ENCODE measurements at places on chromosomes 4 and X.
A peak's percentile ranks its signal among the peaks of the same experiment; 100 is the strongest.

DNA sequence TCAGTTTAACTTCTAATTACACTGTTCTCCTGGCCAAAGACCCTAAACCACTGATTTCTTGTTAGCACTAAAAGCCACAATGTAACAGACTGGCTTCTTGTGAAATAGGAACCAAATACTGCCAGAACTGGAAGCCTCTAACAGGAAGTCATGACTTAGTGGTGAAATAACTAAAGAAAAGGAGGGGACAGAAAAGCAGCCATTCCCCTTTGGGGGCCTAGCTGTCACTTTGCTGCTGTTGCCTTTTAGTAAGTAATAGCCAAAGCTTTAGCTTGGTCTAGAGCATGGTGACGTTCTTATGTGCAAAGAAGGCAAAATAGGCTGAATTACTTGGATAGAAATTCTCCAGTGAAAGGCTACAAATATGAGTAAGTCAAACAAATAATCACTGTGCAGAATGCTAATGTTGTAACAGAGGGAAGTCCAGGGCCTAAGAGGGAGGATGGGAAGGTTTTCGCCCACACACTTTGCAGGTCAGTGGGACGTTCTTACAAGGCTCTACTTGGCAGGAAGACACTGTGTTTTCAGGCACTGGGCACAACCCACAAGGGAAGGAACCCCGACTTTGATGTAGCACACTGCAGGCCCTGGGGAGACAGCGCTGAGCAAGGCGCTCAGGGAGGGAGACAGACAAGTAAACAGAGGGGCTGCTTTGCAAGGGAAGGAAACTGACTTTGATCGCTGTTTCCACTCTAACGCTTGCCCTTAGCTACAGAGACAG lies 16.7 kb downstream of the GAB3 start:
- peak; percentile 22 for ATAC-seq

DNA sequence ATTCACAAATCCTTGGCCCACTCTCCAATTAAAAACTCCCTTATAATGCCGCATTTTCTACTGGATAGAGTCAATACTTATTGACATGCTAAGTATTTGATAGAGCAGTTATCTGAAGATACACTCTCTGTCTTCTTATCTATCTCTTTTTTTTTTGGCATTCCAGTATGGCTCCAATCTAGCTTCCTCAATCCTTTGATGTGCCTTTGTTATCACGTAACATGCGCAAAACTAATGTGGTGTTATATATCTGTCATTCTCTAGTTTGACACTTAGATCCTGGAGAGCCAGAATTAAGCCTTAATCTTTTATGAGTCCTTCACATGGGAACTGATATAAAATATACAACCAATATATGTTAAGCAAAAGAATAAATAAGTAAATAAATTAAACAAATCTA lies 54.7 kb downstream of the VSIG4 start:
- no peak for ATAC-seq

DNA sequence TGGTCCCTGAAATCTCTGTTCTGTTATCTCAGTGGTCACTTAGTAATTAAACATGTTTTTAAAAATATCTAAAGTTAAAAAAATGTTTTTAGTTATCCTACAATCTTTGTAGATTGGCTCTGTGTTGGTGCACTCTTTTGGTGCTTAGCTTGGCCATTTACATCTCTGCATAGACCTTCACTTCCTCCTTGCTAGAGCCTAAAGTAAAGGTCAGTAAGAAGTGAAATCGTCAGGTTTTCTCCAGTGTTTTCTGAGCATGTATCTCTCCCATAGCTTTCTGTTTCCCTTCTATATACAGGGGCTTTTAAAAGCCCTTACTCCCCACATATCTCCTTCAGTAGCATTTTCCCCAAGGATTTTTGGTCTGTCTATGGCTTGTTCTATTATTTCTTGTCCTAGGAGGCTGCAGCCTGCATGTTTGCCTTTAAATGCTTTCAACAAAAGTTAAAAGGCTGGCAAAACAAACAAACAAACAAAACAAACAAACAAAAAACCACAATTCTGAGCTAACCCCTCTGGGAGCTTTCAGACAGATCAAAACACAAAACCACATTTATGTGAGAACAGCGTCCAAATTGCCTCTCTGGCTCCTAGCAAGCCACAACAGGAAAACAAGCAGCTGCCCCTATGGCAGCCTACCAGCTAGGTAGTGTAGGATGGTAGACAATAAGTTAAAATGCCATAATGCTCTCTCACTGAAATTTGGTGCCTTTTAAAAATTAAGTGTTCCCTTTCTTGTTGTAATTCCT lies 27.3 kb upstream of the GPRASP2 start:
- ATAC-seq, result no peak

DNA sequence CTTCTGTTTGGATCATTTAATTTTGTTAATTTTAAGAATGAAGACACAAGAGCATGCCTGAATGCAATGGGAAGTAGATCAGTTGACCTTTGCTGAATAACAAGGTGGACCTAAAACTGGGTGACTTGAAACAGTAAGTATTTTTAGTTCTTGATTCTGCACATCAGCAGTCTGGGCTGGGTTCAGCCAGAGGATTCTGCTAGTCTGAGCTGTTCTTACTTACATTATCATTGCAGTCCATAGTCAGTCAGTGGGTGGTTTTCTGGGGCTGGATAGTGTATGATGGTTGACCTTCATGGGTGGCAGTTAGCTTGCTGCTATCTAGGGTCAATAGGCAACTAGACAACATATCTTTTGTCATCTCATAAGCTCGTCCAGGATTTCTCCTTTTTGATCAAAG lies 91.4 kb downstream of the HS3ST1 start:
- ATAC-seq, result no peak

GRCh38 chrX:16601885-16602284 lies 48.1 kb upstream of the S100G start:
- ATAC-seq, result no peak

DNA sequence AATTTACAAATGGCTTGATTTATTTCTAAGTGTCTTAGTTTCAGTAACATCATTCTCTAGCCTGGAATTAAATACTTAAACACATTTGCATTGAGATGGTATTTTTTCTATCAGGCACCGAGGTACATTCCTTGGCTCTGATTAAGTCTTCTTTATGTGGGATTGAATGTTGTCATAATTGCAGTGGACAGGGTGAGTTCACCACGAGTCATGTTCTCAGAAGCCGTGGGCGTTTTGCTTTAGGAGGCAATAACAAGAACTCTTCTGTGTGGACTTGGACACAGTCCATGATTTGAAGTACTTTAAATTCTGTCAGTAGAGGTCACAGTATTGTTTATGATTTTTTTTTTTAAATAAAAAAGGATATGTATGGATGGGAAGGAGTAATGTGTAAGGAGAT lies 57.1 kb upstream of the EFHC2 start:
- ATAC-seq, result peak; percentile 10

- no peak for ATAC-seq
These were observed 9.3 kb upstream of the EFHC2 start for GRCh38 chrX:44352758-44353157.

DNA sequence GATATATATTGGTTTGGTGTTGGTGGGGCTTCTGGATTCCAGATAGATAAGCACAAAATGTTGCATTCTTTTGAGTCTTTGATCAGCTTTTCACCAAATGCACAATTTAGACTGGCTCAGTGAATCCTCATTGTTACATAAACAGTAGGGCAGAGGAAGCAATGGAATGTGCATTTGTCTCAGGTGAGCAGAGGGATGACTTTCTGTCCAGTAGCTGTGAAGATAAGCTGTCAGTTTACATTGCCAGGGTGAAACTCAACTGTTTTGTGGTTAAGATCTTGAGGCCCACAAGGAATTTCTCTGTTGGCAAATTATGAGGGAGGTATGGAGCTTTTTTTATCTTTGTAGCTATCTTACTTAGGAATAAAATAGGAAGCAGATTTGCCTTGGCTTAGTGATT lies 168.0 kb downstream of the GALNTL6 start:
- no peak for ATAC-seq

- ATAC-seq, result no peak
These were observed 13.6 kb upstream of the MAGED4B start for GRCh38 chrX:52082578-52082977.

DNA sequence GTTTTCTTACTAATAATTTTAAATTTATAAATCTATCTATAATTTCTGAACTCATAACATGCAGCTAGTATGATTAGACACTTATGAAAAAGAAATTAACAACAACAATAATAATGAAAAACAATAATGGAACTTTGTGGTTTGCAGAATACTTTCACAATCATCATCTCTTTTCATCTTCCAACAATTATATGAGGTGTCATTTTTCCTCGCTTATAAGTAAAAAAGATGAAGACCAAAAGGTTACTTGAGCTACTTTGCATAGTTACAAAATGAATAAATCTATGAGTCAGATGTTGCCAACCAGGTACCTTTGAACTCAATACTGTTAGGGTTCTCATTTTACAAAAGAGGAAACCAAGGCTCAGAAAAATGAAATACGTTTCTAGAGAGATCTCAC lies 98.5 kb upstream of the ELOVL6 start:
- ATAC-seq, result peak; percentile 81

- peak; percentile 79 for ATAC-seq
These were observed 202.6 kb upstream of the BCOR start for GRCh38 chrX:40300286-40300890.

- no peak for ATAC-seq
These were observed 20.6 kb downstream of the LYAR start for GRCh38 chr4:4269331-4269731.

- ATAC-seq, result no peak
These were observed 6.5 kb downstream of the NEUROG2 start for GRCh38 chr4:112509243-112510141.

DNA sequence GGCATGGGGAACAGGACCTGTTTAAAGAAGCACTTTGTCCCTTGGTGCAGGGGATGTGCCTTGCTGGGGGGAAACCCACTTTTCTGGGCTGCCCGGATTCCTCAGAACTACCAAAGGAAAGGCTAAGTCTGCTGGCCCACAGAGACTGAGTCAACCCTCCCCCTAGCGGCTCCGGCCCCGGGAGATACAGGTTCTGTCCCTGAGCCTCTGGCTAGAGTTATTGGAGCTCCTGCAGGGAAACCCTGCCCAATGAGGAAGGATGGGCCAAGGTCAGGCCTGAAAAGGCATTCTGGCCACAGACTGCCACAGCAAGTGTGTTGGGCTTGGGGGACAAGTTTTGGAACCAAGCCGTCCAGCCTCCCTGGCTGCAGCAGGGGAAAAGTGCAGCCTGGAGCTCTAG lies 490.9 kb upstream of the ACTRT1 start:
- ATAC-seq, result no peak

- no peak for ATAC-seq
These were observed 223.0 kb upstream of the GALNT7 start for GRCh38 chr4:172945611-172946010.

DNA sequence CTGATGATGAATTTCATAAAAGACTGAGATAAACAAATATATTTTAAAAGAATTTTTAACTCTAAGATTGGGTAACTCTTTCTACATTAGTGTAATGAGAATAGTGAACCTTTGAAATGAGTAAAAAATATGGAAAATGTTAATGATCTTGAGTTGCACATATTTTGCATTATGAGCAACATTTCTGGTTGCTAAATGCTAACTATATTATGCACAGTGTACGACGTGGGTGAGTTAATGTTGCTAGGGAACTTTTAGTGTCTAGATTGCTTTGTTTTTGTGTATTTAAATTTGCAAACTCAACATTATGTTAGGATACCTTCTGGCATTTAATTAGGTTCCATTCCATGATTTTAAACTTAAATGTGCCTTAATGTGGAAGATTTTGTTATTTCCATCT lies 612.9 kb upstream of the GALNT7 start:
- ATAC-seq, result no peak

DNA sequence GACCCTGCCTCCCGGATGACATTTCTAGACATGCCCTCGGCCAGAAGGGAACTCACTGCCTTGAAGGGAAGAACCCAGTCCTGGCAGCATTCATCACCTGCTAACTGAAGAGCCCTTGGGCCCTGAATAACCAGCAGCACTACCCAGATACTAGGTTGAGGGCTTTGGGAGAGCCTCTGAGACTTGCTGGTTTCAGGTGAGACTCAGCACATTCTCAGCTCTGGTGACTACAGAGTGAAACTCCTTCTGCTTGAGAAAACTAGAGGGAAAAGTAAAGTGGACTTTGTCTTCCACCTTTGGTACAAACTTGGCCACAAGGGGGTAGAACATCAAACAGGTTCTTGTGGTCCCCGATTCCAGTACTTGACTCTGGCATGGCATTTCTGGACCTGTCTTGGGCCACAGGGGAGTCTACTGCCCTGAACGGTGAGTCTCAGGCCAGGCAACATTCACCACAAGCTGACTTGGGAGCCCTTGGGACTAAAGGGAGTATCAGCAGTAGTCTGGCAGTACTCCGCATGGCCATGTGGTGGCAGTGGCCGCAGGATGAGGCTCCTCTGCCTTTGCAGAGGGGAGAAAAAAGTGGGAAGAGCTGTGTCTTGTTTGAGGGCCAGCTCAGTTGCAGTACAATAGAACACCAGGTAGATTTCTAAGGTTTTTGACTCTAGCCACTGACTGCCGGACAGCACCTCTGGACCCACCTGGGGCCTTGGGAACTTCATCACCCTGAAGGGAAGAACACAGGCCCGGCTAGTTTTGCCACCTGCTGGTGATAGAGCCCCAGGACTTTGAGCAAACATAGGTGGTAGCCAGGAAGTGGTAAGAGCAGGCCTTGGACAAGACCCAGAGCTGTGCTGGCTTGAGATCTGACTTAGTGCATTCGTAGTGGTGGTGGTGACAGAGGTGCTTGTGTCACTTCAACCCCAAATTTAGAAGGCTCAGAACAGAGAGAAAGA lies 414.8 kb downstream of the OPHN1 start:
- no peak for ATAC-seq

GRCh38 chr4:82890528-82890900 lies 439 bp downstream of the SEC31A start:
- ATAC-seq, result no peak

DNA sequence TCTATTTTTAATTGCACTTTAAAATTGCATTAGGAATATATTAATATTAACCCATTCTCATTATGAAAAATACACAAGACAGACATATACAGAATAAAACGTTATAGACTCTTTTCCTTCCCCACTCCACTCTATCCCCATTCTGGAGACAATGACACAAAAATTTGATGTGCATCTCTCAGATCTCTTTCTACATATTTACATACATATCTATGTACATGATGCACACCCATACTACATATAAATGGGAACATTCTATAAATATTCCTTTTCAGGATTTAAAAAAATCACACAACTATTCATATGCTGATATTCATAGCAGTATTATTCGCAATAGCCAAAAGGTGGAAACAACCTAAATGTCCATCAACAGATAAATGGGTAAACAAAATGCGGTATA lies 2.4 kb upstream of the CXorf66 start:
- ATAC-seq, result no peak

GRCh38 chr4:137967480-137968190 lies 274.5 kb downstream of the SLC7A11 start:
- no peak for ATAC-seq

- ATAC-seq, result no peak
These were observed 228.8 kb downstream of the SHROOM3 start for GRCh38 chr4:76663824-76664223.

DNA sequence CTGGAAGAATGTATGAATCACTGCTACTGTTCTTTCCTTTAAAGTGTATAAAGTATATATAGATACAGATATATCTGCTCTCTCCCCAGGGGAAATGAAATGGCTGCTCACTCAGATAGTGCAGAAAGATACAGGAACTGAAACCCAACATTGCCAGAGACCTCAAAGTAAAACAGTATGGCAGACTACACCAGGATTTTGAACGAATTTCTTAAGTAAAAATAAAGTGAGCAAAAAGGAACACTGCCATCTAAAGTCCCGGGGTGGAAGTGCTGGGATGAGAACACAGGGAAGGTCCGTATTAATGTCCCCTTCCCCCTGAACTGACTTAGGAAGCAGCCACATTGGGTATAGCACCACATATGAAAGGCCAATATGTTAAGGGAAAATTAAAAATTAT lies 93.4 kb downstream of the TMA16 start:
- ATAC-seq, result peak; percentile 46

GRCh38 chrX:111339212-111339611 lies 68.9 kb upstream of the CAPN6 start:
- ATAC-seq, result no peak
